ENCODE measurements at places on chromosomes 13 and 19.

DNA sequence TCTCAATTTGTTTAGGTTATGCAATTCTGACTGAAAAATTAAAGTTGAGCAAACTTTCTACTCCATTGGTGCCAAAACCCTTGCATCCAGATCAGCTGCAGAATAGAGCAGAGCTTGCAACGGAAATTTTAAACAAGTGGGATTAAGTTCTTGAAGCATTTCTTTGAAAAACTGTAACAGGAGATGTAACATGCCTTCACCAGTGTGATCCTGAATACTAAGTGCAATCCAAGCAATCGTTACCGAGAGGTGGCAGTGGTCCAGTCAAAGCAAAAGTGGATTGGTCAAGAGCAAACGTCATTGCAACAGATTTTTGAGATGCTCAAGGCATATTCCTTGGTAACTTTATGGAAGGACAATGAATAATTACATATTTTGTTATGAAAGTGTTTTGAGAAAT lies 841.1 kb upstream of the SLITRK5 start:
- DNase-seq: no peak

DNA sequence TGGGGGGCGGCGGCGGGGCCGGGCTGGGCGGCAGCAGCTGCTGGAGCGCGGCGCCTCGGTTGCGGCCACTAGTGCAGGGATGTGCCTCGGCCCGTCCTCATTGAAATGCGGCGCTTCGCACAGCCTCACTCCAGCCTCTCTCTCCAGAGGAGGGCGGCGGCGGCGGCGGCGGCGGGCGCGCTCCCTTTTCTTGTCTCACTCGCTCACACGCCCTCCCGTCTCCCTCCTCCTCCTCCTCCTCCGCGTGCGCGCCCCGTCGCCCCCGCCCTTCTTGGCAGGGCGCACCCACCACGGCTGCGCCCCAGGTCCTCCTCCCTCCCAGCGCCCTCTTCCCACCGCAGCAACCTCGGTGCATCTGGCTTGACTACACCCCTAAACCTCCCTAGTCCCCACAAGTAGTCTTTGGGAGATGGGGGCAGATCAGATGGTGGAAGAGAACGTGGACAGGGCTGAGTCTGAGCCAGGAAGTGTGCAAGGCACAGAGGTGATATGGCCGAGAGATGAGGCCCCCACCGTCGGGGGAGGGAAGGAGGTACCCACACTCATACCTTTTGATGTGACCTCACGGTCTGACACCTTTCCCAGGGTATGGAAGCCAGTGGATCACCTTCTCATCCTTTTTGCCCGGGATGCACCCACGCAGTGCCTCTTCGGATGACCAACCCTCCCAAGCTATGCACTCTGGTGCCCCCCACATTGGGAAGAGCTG lies at the start of gene DCLK1:
TSS of gene DCLK1 (minus strand) at position 161 of the 709 bp plus-strand sequence.
- peak; percentile 44 for DNase-seq

DNA sequence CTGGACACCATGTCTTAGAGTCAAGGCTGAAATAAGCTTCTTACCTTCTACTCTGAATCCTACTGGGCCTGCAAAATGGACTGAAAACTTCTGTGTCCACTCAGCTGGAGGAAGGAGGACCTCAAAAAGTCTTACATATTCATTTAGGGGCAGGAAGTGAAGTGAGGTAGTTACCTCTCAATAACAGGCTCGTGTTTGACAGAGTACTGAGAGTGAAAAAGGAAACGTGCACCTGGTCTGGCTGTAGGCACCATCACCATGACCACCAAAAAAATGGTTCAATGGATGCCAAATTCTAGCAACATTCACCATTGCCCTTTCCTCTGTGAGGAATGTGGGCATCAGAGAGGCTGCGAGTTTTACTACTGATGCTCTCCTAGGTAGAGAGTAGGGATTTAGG lies 176.2 kb downstream of the RFC3 start:
- DNase-seq: no peak

- no peak for DNase-seq
Observed at GRCh38 chr19:7435586-7435985, 53.2 kb downstream of the PEX11G start.

DNA sequence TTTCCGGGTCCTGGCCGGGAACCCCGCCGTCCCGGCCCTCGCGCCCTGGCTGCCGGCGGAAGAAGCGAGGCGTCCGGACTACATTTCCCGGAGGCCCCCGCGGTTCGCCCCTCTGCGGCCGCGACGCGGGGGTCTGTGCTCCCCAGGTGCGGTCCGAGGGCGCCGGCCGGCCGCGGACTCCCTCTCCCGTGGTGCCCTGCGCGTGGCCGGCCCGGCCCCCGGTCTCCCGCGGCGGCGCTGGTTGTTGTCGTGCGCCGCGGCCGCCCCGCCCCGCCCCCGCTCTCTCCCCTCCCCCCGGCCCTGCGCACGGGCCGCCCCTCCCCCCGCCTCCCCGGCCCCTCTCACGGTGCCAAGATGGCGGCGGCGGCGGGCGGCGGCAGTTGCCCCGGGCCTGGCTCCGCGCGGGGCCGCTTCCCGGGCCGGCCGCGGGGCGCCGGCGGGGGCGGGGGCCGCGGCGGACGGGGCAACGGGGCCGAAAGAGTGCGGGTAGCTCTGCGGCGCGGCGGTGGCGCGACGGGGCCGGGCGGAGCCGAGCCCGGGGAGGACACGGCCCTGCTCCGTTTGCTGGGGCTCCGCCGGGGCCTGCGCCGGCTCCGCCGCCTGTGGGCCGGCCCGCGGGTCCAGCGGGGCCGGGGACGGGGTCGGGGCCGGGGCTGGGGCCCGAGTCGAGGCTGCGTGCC lies at the start of gene KMT2B:
TSS of gene KMT2B (plus strand) at position 339 of the 680 bp plus-strand sequence. CDS start at position 355, 16 bp downstream.
- peak; percentile 97 for DNase-seq

DNA sequence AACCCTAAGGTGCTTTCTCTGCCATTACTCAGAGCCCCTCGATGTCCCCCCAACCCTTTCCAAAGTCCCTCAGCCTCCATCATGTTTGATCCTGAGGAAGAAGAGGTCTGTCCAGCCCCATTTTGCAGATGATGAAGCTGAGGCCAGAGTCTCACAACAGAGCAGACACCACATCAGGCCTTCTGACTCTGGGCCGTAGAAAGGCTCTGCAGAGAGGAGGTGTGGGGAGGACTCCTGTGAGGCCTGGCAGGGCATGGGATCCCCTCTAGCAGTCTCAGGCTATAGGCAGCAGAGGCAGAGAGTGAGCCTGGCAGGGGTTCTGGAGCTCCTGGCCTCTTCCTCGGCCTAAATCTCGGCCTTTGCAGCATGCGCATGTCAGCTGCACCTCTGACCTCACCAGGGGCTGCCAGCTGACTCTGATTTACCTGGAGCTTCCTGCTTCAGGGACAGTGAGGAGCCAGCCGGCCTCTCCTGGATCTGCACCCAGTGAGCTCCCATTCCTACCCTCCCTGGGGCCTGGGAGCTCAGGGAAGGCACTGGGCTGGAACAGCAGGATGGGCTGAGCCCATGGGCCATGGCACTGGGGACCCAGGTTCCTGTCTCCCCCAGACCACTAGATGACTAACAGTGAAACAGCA lies 41.7 kb upstream of the VSTM2B start:
- DNase-seq: no peak

DNA sequence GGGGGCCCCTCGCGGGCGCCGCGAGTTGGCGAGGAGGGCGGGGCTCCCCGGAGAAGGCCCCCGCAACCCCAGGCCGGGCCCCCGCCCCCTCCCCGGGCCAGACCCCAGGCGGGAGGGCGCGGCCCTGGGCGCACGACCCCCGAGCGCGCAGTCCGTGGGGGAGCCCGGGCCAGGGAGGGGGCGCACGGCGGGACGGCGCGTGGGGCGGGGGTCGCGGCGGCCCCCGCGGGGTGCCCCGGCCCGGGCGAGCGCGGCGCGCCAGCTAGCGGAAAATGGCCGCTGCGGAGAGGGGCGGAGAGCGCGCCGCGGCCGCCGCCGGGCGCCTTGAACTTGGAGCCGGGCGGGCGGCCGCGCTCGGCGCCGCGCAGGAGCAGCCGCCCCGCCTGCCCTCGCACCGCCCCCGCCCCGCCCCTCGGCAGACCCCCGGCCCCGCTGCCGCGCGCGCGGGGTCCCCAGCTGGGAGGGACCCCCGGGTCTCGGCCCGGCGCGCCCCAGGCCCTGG lies 6.4 kb upstream of the NFIC start:
- DNase-seq: no peak

- DNase-seq: no peak
Observed at GRCh38 chr13:31846961-31847752, 107.8 kb downstream of the RXFP2 start.

DNA sequence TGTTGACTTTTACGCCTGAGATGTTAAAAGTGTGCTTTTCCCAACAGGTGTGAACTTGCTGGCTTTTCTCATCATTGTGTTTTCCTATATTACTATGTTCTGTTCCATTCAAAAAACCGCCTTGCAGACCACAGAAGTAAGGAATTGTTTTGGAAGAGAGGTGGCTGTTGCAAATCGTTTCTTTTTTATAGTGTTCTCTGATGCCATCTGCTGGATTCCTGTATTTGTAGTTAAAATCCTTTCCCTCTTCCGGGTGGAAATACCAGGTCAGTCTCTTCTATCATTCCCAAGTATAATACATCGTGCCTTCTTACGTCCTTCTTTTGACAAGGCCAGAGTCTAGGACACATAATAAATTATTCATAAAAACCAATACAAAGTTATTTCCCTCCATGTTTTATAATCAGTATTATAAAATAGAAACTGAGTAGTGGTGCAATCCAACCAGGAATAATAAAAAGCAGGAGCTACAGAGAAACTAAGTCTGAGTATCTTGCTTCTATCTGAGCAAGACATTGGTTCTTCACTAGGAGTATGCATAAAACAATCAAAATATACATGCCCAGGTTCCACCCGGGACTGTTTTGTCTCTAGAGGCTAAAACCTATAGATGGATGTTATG lies 57.9 kb downstream of the RXFP2 start:
- peak; percentile 66 for DNase-seq

DNA sequence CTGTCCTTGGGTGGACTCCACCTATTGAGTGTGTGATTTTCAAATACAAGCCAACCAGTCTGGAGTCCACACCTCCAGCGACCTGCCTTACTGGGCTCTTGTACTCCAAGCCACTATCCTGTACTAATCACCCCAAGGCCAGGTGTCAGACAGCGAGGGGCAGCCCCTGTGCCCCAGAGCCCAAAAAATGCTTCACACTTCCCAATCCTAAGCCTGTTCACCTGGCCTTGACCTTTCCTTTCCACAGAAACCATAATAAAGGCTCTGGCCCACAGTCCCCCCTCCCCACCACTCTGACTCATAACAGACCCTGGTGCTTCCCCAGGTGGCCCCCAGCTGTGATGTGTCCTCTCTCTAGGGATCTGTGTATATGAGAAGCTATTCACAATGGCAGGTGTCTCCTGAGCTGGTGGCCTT lies 3.9 kb downstream of the CD209 start:
- DNase-seq: no peak

- DNase-seq: no peak
Observed at GRCh38 chr19:8648240-8648639, 17.8 kb downstream of the NFILZ start.

- no peak for DNase-seq
Observed at GRCh38 chr19:39154629-39155100, 29.1 kb downstream of the PAK4 start.

DNA sequence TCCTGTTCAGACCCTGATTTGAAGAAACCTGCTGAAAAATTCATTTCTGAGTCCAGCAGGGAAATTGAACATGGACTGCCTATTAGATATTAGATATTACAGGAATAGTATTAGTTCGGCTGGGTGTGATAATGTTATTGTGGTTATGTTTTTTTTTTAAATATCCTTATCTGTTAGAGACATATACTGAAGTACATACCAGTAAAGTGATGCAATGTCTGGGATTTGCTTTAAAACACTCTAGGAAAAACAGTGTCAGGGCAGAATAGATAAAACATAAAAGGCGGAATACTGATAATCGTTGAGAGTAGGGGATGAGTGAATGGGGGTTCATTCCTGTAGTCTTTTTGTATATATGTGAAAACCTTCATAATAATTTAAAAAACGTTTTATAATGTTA lies 28.7 kb upstream of the AMER2 start:
- DNase-seq: no peak

DNA sequence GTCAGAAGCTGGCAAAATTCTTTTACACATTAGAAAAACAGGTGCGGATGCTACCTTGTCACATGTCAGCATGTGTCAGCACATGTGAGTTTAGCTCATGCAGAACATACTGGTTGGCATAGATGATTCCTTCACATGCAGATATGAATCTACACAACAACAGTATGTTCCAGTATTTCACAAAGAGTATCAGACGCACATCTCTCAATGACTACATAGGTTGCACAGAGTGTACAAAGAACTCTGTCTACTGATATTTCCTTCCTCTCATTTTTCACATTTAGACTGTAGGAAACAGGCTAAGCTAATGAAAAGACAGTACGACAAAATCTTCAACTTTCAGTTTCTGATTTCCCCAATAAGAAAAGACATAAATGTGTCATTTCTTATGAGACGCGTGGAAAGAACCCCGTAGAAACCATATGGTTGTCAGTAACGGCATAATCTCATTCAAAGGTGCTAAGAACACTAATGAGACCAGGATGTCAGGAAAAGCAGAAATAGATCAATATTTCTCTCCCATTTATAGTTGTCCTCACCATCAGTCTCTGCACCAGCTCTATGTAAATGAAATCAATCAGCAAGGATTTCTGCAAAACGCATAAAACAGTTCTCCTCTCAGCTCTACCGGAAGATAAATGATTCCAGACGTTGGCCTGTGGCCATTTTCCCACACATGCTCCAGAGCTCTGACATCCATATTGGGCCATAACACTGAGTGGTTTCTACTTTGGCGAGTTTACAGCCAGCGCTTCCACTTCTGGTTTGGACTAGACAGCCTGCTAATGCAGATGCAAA lies 81.2 kb downstream of the STARD13 start:
- DNase-seq: peak; percentile 97

DNA sequence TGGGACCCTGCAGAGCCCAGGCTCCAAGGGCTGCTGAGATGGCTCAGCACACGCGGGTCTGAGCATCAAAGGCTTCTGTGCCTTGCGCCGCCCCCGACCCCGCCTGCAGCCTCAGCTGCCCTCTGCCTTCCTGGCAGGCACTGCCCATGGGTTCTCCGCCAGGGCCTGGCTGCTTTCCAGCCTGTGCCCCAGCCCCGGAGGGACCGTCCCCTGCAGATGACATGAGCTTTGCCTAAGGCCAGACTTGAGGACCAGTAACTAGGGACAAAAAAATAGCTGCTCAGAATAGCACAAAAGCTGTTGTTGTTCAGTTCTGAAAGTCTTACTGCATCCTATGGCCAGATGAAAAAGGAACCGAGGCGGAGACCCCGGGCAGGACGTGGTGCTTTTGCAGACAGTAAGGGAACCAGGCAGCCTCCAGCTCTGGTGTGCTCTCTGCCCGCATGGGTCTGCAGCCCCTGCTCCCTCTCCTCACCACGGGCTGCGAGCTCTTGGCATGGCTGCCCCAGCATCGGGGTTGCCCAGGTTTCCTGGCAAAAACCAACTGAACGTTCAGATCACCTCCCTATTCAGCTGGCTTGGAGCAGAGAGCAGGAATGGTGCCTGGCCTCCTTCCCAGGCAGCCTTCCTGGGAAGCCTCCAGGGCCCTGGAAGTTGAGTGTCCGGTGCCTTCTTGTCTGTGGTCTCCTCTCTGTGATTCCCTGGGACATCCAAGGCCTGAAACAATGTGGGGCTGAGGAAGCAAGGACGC lies 12.5 kb upstream of the CFAP97D2 start:
- no peak for DNase-seq

Measured in fibroblast of upper back skin (primary cell).